ENCODE measurements at places on chromosomes 3 and 15. TPM values are rescaled to one million over a fixed set of nuclear protein-coding genes. Genes with fewer than 3 reads are reported as not detected.

Gene CCDC39
- 0.34 TPM for total RNA-seq

Gene BTLA
- 0.05 TPM for total RNA-seq

Gene GNAT1
- total RNA-seq: not detected

Gene DAZL
- total RNA-seq: not detected

Gene CORO2B
- 1.0 TPM for total RNA-seq

- no peak for DNase-seq
Measured at GRCh38 chr3:48555231-48555948, 1.2 kb downstream of the PFKFB4 start.

GRCh38 chr3:143963946-143964345 is 7.7 kb upstream of the DIPK2A start:
- no peak for DNase-seq

DNA sequence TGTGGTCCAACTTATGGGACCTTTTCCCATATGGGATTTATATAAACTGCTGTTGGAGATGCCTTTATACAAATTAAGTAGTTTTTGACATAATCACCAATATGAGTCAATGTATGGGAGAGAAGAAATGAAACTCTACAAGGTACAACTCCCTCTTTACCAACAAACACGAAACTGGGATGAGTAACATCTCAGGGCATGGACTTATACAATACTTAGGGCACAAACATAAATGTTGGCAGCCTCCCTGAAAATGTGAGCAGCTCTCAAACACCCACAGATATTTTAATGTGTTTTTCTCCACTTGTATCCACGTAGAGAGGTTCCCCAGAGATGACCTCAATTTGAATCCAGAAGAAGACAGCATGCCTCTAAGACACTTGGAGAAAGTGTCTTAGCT is 161.6 kb downstream of the MAGI1 start:
- DNase-seq: no peak

DNA sequence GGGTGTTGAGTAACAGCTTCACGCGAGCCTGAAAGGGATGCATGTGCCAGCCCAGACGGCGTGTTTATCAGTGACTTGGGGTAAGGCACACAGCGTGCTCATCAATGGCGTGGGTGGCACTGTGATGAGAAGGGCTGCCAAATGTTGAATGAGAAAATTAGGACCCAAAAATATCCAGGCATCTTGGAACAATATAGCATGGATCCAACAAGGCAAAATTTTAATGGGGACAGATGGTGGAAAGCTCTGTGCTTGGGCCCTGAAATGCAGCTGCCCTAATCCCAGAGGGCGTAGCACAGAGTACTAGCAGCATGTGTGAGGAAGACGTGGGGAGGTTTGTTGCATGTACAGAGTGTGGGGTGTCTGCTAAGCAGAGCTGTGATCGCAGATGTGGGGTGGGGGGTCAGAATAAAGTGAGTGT is 48.9 kb downstream of the SSUH2 start:
- no peak for DNase-seq

- DNase-seq: no peak
Measured at GRCh38 chr3:188946351-188947240, 225.2 kb upstream of the TPRG1 start.

DNA sequence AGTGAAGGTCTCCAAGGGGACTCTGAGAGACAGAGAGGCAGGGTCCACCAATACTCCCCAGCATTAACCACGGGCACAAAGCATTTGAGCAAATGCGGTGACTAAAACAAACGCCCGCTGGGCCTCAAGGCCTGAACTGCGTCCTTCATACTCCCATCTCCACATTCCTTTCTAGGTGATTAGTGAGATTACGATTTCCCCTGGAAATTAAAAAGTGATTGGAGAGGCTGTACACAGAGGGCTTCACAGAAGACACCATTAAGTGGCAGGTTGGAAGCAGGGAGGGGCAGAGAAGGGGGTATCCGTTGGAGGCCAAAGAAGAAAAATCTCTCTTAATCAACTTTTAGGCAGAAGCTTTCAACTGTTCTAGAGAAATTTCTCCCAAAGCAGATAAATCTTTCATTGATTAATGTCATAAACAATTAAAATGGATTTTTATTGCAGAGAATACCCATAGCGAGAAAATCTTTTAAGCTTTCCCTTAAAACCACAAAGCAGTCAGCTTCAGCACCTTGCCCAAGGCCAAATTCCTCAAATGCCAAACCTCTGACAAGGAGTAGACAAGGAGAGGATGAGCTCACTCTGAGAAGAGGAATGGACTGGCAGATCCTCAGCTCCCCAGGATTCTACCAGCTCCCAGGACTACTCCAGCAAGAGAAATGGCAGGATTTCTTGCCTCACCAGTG is 38.2 kb downstream of the MB21D2 start:
- DNase-seq: peak; percentile 71

DNA sequence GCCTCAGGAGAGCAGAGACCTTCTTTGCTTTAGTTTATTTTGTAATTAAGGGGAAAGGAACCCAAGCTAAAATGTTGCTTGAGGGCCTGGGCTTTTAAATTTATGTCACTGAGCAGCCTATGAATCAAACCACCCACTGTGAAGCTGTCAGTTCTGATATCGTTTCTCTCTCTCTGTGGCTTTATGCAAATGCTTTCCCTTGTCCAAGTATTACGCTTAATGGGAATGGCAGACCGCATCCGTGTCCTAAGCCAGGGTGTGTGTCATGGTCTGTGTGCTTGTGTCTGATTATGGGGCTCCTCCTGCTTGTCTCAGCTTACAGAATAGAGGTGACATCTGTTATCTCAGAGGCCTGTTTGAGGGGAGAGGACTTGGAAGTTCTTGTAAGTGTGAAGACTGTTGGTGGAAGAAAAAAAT is 82.4 kb downstream of the EBLN2 start:
- no peak for DNase-seq

Data from dermis blood vessel endothelial cell (primary cell).